ENCODE measurements at places on chromosomes 11 and 22.
A peak's percentile ranks its signal among the peaks of the same experiment; 100 is the strongest.

DNA sequence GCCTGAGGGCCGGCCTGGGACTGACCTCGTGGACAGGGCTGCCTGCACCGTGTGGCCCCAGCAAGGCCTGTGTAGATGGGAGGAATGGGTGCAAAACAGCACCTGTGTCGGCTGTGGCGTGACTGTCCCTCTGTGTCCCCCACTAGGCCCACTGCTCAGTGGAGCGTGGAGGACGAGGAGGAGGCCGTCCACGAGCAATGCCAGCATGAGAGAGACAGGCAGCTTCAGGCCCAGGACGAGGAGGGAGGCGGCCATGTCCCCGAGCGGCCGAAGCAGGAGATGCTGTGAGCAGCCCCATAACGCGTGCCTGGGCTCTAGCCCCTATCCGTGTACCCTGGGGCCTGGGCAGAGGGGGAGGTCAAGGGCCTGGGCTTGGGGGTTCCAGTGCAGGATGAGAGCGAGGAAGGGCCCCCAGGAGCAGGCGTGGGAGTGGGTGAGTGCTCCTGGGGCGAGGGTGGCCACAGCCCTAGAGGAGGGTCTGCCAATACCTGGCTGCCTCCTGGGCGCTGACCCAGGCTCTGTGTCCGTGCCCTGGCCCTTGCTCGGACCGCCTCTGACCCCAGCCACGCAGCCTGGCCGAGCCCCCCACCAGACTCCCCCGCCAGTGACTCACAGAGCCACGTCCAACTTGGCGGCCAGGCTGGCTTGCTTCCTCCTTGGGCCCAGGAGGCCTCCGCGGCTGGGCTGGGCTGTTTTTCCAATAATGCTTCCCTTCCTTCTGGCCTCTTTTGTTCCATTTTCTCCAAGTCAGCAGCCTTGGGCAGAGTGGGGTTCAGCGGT, 11.6 kb downstream of the PRR33 start:
- DNase-seq: peak; percentile 8

GRCh38 chr11:59791639-59792038, 18.9 kb downstream of the MRPL16 start:
- peak; percentile 44 for DNase-seq

- DNase-seq: no peak
Measured at GRCh38 chr22:21981874-21982273, 713 bp downstream of the TOP3B start.

DNA sequence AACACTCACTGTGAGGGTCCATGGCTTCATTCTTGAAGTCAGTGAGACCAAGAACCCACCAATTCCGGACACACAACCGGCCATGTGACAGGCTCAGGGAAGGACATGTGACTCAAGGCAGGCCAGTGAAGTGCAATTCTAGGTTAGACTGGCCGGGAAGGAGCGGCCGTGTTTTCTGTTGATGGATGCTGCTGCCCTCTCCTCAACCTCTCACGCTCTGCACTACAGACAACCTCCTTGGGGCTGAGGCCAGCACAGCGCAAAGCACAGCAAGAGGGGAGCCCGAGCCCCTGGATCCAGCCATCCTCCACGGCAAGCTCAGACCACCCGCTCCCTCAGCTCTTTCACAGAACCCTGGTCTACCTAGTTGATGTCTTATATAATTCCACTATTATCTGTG, 2.8 kb downstream of the NUDT8 start:
- no peak for DNase-seq

DNA sequence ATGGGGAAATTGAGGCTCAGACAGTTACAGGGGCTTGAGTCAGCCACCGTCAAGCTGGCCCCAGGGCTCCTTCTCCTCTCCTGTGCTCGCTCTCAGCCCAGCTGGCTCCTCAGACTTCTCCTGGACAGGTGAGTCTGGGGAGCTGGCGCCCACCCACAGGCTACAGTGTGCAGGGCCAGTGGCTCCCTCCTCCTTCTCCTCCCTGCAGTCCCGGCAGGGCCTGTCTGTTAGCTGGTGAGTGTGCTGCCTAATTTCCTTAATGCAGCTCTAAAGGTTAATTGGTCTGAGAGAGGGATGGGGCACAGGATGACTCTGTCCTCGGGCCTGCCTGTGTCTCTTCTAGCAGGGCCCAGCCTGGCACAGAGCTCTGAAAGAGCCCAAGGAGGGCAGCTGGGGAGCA, 31.7 kb downstream of the LMO1 start:
- no peak for DNase-seq

GRCh38 chr11:105181521-105181920, 42.0 kb upstream of the CARD18 start:
- DNase-seq: peak; percentile 30

- DNase-seq: no peak
Measured at GRCh38 chr22:42719656-42720262, 911 bp downstream of the A4GALT start.

Data from EH (cell line).